Choroid plexus epithelial cell (primary cell): ENCODE measurements at places on chromosomes 6 and 20.

- DNase-seq: peak; percentile 4
These were observed 79.4 kb downstream of the CD24 start for GRCh38 chr6:106894978-106895702.

GRCh38 chr6:144159742-144160141 lies 9.4 kb downstream of the STX11 start:
- DNase-seq: no peak

- peak; percentile 84 for DNase-seq
These were observed 2.0 kb downstream of the EDEM2 start for GRCh38 chr20:35145141-35145564.

DNA sequence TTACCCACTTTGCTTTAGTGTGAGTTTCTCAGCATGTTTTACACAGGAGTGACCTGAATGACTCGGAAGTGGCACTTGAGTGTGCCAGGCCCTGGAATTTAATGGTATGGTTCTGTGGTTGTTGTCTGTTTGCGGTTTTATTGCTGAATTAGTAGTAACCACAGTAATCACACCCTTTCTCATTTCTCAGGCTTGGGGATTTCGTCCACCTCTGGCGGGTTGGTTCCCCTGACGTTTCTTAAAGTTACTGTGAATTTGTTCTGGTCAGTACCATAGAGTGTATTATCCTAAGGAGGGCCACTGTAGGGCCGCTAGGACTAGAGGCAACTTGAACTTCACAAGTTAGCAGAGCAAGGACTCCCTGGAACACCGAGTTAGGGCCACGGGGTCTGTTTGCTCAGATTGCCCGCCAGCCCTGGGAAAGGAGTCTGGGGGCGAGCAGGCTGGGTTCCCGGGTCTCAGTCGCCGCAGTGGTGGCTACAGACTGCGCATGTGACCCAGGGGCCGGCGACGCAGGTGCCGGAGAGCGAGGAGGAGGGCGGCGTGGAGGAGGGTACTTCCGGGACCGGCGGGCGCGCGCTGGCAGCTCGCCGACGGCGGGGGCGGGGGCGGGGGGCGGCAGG lies 546 bp upstream of the KLHL32 start:
- DNase-seq: peak; percentile 10
